NCI-H1105 (cell line): ENCODE measurements at places on chromosomes 6 and 20.

- DNase-seq: no peak
Measured at GRCh38 chr20:50140339-50140859, 13.1 kb downstream of the PEDS1 start.

- no peak for DNase-seq
Measured at GRCh38 chr6:4687989-4688947, 87.9 kb upstream of the CDYL start.

DNA sequence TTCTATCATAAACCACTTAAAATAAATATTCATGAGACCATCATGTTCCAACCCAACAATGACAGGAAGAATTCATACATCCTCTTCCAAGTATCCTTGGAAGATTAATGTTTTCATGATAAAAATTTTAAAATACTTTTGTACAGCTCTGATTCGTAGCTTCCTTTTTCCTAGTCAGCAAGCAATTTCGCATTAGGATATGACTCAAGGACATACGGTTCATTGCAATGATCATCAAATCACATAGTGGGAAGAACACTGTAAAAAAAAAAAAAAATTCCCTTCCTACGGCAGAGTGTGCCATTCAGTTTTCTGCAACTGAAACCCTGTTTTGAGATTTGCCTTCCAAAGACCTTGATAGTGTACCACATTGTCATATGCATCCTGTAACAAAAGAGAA is 35.3 kb upstream of the GFOD1 start:
- no peak for DNase-seq

GRCh38 chr6:56537223-56537770 is 105.4 kb downstream of the DST start:
- DNase-seq: no peak

DNA sequence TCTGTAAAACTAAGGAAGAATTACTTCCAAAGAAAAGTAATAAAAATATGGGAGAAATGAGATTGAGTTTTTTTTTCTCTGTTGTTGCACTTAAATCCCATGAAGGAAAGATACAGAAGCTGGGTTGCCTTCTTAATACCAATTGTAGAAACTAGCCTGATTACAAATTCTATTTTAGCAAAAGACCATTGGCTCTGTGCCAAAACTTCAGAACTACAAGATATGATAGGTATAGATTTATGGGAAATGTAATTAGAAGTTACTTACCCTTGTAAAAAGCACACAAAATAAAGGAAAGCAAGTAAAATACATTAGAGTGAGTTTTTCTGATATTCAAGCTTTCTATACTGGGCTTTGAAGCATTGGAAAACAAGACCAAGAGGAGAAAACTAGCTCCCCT is 73.5 kb upstream of the SCGN start:
- no peak for DNase-seq

GRCh38 chr6:111605100-111605751 is 452 bp downstream of the TRAF3IP2 start:
- DNase-seq: no peak

DNA sequence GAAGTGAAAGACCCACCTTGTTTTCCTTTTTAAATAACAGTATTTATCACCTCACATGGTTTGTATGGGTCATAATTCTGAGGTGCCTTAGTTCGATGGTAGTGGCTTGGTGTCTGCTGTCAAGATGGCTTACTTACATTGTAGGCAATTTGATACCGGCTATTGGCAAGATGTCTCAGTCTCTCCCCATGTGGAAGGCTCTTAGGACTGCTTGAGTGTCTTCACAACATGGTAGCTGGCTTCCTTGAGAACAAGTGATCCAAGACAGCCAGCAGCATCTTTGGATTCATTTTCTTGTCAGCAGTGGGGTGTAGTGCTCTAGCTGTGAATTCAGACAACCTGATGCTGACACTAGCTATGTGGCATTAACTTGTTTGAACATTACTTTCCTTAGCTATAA is 70.1 kb downstream of the CBFA2T2 start:
- no peak for DNase-seq

GRCh38 chr6:25042984-25043725 is 107.4 kb upstream of the RIPOR2 start:
- no peak for DNase-seq

- peak; percentile 97 for DNase-seq
Measured at GRCh38 chr20:60011512-60012507, 53.6 kb downstream of the CDH26 start.

GRCh38 chr6:72376736-72377135 is 245.1 kb upstream of the KCNQ5 start:
- DNase-seq: no peak

DNA sequence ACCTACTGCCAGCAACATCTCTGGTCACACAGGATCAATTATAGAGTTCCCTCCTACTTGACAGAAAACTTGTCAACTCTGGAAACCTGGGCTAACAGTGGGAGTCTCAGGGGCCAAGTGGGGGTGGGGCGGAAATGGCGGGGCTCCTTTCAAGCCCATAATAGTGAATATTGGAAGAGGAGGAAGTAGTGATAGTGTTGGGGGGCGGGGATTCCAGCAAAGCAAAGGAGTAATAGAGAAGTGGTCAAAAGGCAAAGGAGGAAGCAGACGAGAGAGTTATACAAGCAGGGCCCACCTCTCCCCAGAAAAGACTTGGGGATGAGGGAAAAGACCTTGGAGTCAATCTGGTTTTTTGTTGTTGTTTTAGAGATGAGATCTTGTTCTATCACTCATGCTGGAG is 2.1 kb downstream of the DEF6 start:
- DNase-seq: no peak

GRCh38 chr20:61629602-61630390 is 377.7 kb downstream of the CDH4 start:
- no peak for DNase-seq

- no peak for DNase-seq
Measured at GRCh38 chr6:108622641-108623298, 62.1 kb downstream of the FOXO3 start.

DNA sequence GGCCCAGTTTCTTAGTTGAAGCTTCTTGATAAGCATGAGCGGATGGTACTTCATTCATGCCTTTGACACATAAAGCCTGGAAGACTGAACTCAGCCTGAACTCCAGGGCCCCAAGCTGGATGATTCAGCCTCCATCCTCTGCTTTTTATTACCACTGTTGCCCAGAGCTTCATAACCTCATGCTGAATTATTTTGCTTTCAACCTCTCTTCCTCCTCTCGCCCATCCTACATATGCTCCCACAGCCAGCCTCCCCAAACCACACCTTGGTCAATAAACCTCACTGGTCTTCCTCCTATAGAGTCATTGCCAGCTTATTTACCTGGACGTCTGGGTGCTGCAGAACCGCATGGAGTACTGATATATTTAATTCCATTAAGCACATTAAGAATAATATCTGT is 59.4 kb downstream of the SLC35B3 start:
- DNase-seq: no peak

DNA sequence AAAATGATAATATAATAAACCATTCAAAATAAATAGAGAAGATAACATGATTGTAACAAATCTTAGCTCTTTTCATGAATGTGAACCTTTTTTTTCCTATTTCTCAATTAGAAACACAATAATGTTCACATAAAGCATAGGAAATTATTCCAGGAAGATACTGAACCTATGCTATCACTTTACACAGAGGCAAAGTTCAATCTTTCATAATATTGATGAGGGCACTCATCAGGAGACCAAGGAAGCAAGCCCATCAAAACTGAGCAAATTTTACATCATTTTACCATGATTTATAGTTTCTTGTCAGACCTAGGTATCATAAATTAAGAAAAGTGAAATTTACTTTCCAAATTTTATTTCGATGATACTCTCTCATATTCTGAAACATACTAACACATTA is 938.5 kb downstream of the TBC1D32 start:
- no peak for DNase-seq

DNA sequence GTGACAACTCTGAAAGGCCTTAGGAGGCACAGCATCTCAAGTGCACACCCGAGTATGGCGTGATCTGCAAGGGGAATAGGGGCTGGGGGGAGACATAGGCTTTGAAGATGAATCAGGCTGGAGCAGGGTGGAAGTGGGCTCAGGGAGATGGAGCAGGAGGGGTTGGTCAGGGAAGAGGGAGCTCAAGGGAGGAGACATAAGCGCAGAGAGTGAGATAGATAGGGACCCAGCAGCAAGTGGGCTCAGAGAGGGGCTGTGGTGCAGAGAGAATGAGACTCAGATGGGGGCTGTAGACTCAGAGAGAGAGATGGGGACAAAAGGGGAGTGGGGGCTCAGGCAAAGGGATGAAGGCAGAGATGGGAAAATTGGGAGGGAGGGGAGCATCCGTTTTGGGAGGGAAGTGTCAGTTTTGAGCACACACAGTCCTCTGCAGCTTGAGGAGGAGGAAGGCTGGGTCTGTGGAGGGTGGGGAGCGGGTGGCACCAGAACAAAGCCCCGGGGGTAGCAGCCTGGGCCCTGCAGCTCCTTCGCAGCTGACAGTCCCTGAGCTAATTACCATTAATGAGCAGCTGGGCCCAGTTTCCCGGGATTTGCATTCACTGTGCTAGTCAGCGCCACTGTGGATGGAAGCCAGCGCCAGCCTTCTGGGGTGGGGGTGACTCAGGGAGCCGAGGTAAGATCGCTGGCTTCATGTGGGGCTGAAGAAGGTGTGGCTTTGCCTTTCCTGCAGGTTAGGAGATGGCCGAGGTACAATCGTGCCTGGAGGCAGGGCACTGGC is 18.7 kb downstream of the SRXN1 start:
- DNase-seq: peak; percentile 50

DNA sequence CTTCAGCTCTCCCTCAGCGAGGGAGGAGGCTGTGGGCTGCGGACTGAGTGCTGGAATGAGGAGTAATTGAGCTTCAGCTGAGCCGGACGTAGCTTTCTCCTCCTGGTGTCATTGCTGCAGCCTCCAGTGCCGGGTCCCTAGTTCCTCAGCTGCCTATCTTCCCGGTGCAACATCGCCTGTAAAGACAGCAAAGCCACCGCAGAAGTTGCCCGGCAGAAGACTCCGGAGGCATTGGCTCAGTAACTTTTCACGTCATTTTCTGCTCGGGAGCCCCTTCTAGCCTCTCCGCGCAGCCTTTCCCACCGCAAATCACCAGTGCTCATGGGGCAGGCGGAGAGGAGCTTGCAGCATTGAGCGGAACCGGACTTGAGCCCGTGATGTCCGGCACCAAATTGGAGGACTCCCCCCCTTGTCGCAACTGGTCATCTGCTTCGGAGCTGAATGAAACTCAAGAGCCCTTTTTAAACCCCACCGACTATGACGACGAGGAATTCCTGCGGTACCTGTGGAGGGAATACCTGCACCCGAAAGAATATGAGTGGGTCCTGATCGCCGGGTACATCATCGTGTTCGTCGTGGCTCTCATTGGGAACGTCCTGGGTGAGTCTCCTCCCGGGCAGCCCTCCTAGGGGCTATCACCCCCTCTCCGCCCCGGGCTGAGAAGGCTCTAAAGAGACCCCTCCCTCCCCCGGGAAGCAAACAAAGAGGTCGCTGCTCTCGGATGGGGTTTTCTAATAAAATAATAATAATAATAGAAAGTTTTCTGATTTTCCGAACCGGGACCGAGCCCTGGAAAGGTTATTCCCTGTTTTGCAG is at the start of gene HCRTR2:
HCRTR2 (plus strand) TSS at position 305 of the 816 bp plus-strand sequence; CDS start at position 378, 73 bp downstream.
- DNase-seq: no peak

DNA sequence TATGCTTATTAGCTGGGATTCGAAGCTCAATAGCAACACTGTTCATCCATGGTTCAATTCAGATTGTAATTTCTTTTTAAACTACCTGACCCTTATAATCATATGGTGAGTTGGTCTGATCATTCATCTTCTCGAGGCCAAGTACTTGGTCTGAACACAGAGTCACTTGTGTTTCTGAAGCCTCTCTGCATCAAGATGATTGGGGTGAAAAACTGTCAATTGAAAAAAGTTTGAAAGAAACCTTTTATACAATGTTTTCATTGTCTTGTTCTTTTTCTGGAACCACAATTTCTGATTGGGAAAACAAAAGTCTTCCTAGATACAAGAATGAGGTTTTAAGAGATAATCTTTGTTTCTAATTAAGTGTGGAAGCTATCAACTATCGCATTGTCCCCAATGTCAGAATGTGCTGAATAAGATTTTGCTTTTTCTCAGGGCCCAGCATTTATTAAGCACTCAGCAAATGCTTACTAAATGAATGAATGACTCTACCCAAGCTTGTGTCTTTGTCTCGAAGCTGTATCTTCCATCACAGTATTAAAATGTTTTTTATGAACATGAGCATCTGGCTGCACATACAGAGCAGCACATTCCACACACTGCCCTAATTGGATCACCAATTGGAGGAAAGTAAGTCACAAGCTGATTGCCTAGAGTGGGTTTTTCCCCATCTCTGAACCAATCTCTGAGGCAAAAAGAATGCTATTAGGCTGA is 45.0 kb upstream of the MOXD1 start:
- no peak for DNase-seq

DNA sequence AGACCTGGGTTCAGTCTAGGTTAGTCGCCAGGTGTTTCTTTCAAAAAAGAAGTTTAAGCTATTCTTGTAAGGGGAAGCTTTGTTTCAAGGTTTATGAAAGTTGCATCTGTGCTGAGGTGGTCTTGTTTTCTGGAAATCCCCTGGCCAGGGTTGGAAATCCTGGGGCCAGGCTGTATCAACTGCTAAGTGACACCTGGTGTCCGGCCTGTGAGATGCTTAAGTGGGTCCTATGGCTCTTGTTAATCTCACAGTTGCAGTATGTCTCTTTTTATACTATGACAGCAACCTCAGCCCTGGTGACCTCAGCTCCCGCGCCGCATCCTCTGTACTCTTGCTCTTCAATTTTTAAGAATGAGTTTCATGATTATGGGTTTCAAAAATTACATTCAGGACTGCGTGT is 72.0 kb downstream of the CHMP4B start:
- DNase-seq: no peak

DNA sequence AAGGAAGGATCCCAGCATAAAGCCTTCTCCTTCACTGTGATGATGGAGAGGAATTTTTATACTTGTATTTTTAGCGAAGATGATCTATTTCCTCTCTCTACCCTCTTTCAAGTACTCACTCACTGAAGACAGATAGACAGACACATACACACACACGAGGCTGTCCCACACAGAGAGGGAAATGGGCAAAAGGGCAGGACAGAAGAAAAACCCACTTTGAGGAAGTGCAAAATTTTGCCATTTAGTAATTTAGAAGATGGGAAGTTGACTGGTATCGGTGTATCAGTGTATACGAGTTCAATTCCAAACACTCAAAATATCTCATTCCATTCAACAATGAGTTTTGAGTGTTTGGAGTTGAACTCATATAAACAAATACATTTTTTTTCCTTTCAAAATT is 30.9 kb downstream of the HEBP2 start:
- DNase-seq: no peak

DNA sequence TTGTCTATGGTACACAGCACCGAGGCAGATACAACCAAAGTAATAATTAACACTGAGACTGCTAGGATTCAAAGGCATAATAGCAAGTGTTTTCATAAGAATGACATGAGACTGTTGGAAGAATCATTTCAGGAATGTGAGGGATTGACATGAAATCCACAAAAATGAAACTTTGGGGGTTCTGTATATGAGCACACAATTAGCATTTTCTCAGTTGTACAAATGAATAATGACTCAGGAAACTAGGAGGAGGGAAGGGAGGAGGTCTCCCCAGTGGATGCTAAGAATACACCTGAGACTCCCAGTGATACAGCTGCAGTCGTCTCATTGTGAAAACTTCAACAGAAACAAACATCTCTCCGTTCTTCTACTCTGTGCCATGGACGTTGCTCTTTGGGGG is 428.4 kb upstream of the PLCB4 start:
- DNase-seq: no peak

GRCh38 chr6:89539779-89540178 is 98.8 kb downstream of the LYRM2 start:
- no peak for DNase-seq
